ENCODE measurements at places on chromosomes 11 and 22.

DNA sequence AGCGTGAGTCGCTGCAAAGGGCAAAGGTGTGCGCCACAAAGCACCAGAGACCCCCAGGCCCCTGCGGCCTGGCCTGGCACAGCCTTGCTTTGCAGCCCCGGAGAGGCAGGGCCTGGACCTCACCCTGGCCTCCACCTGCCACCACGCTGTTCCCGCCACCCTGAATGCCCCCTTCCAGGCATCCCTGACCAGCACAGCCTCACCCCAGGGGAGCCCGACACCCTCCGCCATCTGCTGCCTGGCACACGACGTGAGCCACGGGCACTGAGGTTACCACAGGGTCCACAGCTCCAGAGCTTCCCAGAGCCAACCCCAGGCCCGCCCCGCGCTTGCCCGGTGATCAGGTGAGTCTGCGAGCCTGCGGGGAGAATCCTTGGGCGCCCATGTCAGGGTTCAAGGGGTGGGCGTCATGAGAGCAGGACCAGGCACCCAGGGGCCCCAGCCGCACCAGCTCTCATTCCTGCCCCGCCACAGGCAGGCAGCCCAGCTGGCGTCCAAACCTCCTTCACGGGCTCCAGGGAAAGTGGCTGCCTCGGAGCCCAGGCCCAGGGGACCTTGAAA is 171.3 kb downstream of the BRD1 start:
- no peak for DNase-seq

GRCh38 chr11:96156379-96156722 is 186.6 kb downstream of the MAML2 start:
- DNase-seq, result no peak

DNA sequence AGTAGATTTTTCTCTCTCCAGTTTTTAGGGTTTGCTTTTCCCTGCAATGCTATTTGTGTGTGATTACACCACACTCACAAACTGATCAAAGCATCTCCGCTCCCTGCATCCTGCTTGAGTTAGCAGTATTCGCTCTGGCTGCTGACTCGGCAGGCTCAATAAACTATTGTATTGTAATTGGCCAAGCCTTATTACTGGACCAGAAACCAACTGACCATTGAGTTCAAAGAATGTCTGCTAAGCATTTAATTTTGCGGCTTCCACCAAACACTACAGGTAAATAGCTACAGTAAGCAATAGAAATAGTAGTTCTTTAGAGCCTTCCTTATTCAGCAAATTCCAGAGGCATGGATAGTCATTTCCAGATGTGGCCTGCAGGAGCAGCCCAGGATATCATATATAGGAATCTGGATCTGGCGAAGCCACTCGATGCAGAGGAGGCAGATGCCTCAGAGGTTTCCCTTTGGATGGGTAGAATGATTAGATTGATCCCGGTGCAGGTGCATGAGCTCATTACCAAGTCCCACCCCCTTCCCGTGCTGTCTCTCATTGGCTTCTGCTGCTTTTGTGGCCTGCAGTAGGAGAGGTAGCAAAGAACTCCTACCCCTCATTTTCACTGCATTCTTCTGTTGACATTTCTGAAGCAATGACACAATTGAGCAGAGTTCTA is 77.3 kb downstream of the COMMD9 start:
- DNase-seq, result no peak

GRCh38 chr11:65816696-65817095 is 17.1 kb upstream of the SNX32 start:
- DNase-seq, result no peak

GRCh38 chr11:12860827-12861226 is 148.3 kb upstream of the RASSF10 start:
- no peak for DNase-seq

DNA sequence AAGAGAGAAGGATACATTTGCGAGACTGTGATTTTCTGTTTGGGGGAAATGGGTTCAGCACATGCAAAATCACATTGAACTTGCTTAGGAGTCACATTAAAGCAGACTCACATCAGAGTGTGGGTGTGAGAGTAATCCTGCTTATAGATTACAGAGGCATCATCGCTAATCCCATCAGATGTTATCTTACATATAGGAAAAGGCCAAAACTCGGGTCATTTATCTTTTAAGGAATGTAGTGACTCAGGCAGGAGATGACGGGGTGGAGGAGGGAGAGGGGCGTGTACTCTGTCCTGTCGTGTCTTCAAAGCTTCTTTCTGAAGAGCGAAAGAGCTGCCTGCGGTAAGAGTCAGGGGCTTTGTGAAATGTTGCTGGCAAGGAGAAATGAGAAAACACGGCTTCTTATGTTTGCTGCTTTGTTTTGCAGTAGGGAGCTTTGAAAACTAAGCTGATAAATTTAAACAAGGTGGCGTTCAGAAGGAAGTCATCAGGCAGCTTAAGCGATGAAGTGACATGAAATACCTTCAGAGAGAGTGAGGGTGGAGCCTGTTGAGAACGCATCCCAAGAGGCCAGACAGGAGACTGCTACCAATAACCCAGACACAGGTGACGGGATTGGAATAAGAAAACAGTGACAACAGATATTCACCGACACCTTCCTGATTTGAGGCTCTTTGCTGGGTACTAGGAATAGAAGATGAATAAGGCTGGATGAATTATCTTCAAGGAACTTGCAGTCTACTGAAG is 2.2 kb upstream of the C11orf16 start:
- DNase-seq, result no peak

DNA sequence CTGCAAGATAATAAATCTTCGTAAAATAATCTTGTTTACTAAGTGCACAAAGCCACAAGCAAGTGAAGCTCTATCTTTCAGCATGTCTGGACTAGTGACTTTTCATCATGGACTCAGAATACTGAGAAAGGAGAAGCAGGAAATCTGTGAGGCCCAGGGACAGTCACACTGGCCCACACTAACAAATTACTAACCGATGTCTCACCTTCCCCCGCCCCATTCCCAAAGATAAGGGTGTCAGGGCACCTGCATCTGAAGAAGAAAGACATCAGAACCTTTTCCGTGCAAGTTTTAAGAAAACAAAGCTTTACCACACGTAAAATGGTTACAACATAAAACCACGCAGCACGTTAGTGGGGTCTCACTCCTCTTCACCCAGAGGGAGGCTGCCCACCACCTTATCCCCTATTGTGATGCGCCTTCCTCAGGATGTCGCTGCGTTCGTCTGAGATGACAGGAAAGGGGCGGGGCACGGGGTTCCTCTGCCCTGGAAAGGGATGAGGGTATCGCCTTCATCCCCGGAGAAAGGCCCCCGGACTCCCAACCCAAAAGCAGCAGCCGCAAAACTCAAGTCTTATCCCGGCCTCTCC is 616 bp downstream of the BTBD10 start:
- DNase-seq, result peak; percentile 6

GRCh38 chr11:62603776-62604299 is 2.2 kb upstream of the MTA2 start:
- DNase-seq, result no peak

DNA sequence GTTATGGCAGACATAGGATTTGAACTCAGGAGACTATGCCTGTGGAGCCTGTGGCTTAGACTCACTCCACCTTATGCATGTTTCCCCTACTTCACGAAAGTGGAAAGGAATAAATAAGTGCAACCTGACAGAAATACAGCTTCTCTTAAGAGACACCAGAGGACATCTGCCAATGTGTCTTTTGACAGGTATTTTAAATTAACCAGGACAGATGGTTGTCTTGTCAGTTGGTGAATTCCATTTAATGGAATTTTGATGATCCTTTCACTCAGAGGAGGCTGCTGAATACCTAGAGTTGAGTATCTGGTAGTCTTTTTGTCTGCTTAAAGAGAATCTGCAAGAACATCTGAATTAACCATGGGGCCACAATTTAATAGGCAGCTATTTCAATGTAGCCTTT is 46.1 kb downstream of the NELL1 start:
- no peak for DNase-seq

- no peak for DNase-seq
These were observed 1196.2 kb upstream of the TENM4 start for GRCh38 chr11:80636999-80637398.

DNA sequence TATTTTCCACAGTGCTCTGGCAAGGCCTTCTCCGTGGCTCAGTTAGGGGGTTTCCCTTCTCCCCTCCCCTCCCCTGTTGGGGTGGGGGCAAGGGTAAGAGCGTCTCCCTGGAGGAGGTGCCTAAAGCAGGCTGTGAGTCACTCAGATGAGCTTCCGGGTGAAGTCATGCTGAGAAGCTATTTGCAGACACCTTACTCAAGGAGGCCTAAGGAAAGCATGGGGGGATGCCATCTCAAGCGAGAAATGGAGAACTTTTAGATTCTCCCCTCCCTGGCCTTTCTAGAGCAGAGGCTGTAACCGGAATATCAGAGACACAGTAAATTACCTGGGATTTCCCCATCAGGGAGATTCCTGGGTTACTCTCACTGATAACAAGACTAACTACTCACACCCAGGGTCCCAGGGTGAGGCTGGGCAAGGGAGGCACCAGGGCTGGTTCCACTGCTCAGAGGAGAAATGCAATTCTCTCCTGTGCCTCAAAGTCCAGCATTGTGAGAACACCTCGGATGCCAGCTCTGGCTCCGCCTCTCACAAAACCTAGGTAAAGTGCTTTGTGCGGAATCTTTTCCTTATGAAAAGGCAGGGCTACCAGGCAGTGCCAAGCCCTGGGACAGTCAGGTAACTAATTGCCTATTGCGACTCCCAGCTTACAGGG is 123.6 kb downstream of the ABTB2 start:
- no peak for DNase-seq

- DNase-seq, result no peak
These were observed 1.2 kb downstream of the DGCR2 start for GRCh38 chr22:19120829-19121630.

DNA sequence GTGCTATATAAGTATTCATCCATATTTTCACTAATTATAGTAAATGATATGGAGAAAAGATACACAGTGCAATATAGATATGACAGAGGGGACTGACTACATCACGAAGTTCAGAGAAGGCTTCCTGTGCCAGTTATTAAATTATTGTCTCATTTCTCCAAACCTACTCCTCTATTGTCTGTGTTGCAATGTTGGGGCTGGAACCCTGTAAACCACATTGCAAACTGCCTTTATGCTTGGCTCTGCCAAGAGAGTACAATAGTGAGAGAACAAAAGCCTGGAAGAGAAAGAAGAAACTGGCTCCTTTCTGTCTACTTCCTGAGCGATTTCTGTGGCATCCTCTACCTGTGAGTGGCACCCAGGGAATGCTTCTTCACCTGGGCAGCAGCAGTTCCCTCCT is 46.4 kb downstream of the ME3 start:
- DNase-seq, result no peak

Measured in NCI-H2081 treated with DMSO at 0.1 percent for 48 hours (cell line).